Progenitor cell of endocrine pancreas (in vitro differentiated cells): ENCODE measurements at places on chromosomes 5 and 9. TPM values are rescaled to one million over a fixed set of nuclear protein-coding genes. Genes with fewer than 3 reads are reported as not detected.

The PITX1 gene
- 12.5 and 16.2 TPM in 2 replicates for total RNA-seq

The DRD1 gene
- total RNA-seq: not detected in 2 replicates

DNA sequence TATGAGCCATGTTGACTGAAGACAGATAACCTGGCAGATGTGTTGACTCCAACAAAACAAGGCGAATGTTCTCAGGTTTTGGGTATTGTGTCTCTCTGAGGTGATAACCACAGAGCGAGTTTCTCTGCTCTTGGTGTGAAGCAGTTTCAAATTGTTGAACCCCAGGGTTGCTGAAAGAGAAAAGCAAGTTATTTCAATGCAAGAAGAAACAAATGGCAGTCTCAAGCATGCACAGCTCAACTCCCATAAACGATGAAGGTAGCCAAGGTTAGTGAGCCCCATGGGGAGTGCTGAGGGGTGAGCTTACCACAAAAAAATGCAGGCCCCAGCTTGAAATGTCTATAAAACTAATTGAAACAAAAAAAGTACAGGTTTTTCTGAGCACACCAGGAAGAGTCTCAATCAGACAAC lies 220.8 kb upstream of the DAPK1 start:
- no peak overlapping the region for H3K27ac ChIP-seq
- H3K4me3 ChIP-seq: no peak overlapping the region
- H3K36me3 ChIP-seq: no peaks in the 10 kb centered on the region
- peaks cover 21% of the 10 kb centered on the region for H3K27me3 ChIP-seq
- peaks cover 6% of the 10 kb centered on the region for H3K4me1 ChIP-seq

DNA sequence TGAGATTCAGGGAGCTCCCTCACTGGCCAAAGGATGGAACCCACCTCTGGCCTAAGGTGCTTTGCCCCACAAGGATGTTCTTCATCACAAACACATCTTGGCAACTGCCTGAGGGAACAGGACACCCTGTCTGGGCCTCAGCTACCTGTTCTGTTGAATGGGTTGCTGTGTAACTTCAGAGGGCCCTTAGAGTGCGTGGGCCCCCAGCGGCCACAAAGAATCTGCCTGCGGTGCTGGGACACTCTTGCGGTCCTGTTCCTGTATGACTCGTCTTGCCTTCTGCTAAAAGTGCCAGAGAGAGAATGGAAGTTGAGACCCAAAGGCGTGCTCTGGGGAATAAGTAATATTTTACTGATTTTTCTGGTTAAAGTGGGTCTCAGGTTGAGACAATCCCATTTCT lies 14.1 kb upstream of the RPL26L1 start:
- no peak overlapping the region for H3K4me3 ChIP-seq
- DNase-seq: no peak
- no peaks in the 10 kb centered on the region for H3K27me3 ChIP-seq

DNA sequence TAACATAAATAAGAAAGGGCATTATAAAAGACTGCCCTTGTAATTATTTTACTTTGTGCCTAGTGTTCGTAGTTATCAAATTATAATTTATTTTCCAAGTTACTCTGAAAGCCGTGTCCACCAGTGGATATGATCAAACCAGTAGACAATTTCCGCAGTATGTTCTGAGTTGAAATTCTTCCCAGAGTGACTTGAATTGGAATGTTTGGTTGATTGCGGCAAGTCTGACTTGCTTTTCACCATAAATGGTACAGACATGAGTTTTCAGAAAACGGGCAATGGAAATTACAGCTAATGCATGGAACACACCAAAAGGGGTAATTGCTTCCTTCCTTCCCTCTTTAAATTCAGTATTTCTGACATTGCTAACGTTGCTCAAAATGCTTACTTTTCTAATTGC lies 56.6 kb downstream of the CHSY3 start:
- no peak overlapping the region for H3K4me3 ChIP-seq
- H3K27me3 ChIP-seq: no peaks in the 10 kb centered on the region
- no peaks in the 10 kb centered on the region for H3K36me3 ChIP-seq

DNA sequence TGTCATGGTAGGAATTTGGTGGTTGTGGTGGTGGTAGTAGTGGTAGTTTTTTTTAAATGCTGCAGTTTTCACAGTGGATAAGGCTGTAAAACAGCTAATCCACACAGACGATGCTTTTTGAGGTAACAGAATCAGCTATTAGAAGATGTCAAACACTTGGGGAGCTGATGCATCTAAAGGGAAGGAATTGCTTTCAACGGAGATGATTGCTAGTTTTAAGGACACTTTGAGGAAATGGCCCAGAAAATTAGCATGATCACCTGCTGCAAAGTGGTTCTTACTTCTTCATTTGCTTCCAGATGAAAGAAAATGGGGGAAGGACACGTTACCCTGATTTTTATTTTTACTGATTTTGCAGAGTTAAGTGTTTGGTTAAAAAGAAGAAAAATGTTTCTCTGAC lies 178.2 kb upstream of the ATP10B start:
- no peak overlapping the region for H3K4me3 ChIP-seq
- DNase-seq: no peak
- peaks cover 3% of the 10 kb centered on the region for H3K4me1 ChIP-seq
- no peak overlapping the region for H3K27ac ChIP-seq
- no peaks in the 10 kb centered on the region for H3K27me3 ChIP-seq
- H3K36me3 ChIP-seq: no peaks in the 10 kb centered on the region

DNA sequence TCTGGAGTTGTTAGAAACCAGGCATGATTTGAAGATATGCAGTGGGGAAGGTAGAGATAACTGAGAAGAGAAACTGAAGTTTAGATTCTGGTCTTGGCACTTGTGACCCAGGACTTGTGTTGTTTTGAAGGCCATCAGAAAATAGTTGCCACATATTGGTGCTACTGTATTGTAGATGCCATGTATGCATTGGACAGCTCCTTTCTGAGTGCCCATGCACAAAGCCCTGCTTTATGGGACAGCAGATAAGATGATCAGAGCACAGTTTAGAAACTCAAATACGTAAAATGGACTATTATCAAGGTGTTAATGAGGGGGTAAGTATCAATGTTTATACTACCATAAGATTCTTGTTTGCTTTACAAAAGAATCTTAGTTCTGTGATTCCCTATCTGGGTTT lies 84.9 kb downstream of the KIF4B start:
- no peaks in the 10 kb centered on the region for H3K36me3 ChIP-seq
- peaks cover 16% of the 10 kb centered on the region for H3K27me3 ChIP-seq
- DNase-seq: no peak
- no peak overlapping the region for H3K27ac ChIP-seq
- no peak overlapping the region for H3K4me3 ChIP-seq

GRCh38 chr5:69276422-69277174 lies 41.9 kb downstream of the CDK7 start:
- DNase-seq: no peak
- no peak overlapping the region for H3K4me3 ChIP-seq
- no peaks in the 10 kb centered on the region for H3K27me3 ChIP-seq
- no peaks in the 10 kb centered on the region for H3K4me1 ChIP-seq

GRCh38 chr9:37820142-37820541 lies 19.5 kb downstream of the DCAF10 start:
- H3K4me3 ChIP-seq: no peak overlapping the region
- H3K27me3 ChIP-seq: no peaks in the 10 kb centered on the region
- no peak for DNase-seq
- H3K4me1 ChIP-seq: no peaks in the 10 kb centered on the region

DNA sequence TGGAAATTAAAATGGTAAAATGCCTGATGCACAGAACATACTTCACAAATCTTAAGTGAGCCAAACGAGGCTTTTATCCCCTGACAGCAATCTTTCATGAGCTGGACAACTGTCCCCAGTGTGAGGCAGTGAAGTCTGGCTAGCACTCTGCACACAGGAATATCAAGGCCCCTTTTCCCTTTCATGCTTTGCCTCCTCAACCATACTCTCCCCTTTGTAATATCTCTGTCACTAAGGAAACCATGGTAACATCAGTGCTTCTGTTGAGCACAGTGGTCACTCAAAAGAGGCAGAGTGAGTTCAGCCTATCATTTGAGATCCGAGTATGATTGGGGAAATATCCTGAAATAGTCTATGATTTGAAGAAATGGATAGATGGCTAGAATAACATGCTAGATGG lies 318.3 kb downstream of the ENC1 start:
- H3K27ac ChIP-seq: no peak overlapping the region
- H3K4me3 ChIP-seq: no peak overlapping the region
- peaks cover 7% of the 10 kb centered on the region for H3K27me3 ChIP-seq

DNA sequence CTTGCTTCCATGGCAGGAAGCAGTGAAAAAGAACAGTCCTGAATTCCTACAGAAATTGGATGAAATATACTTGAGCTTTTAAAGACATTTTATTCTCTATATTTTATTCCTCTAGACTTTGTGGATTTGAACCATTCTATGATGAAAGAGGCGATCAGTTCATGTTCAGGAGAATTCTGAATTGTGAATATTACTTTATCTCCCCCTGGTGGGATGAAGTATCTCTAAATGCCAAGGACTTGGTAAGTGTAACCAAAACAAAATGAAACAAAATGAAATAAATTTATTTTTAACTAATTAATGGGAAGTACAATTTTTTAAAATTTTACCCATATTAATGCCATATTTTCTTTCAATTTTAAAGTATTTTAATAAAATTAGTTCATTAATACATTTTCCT lies 34.1 kb downstream of the STARD4 start:
- H3K36me3 ChIP-seq: no peaks in the 10 kb centered on the region
- no peak overlapping the region for H3K27ac ChIP-seq
- H3K4me1 ChIP-seq: no peaks in the 10 kb centered on the region
